ENCODE measurements at places on chromosomes 5 and 9. TPM values are rescaled to one million over a fixed set of nuclear protein-coding genes. Genes with fewer than 3 reads are reported as not detected.

The CNTLN gene
- total RNA-seq = 0.68 TPM

The TMEM232 gene
- 1.2 TPM for total RNA-seq

The CER1 gene
- not detected for total RNA-seq

The SPRY4 gene
- 0.91 TPM for total RNA-seq

The BHMT gene
- total RNA-seq = not detected

The RNF183 gene
- total RNA-seq = not detected

The TMEFF1 gene
- 0.14 TPM for total RNA-seq

The ACER2 gene
- total RNA-seq = 1.3 TPM

The AGXT2 gene
- total RNA-seq = not detected

The CTSV gene
- 0.31 TPM for total RNA-seq

The C9 gene
- not detected for total RNA-seq

The CD274 gene
- 22.0 TPM for total RNA-seq

The SLC25A48 gene
- total RNA-seq = not detected

The HSPA4 gene
- total RNA-seq = 302 TPM

GRCh38 chr5:173950829-173951228 is 38.1 kb upstream of the C5orf47 start:
- DNase-seq = no peak

DNA sequence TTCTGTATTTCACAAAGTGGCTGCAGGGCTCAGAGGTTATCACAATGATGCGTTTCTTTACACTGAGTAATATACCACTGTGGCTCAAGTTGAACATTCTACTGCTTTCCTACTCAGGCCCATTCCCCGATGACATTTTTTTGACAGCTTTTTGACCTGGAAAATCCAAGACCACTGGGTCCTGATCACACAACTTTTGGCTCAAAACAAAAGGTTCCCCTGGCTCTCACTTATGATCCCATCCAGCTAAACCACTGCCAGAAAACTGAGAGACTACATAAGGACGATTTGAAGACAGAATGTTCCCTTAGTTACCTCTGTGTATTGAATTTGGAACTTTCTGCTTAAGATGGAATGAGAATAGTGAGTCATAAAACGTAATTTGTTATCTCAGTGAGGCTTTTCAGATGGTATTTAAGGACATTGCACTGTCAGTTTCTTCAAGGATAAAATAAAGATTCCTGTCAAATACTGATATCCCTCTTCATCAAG is 78.0 kb upstream of the FBXL7 start:
- DNase-seq = no peak

- DNase-seq = no peak
Measured at GRCh38 chr5:150256410-150257064, 33.0 kb downstream of the CAMK2A start.

DNA sequence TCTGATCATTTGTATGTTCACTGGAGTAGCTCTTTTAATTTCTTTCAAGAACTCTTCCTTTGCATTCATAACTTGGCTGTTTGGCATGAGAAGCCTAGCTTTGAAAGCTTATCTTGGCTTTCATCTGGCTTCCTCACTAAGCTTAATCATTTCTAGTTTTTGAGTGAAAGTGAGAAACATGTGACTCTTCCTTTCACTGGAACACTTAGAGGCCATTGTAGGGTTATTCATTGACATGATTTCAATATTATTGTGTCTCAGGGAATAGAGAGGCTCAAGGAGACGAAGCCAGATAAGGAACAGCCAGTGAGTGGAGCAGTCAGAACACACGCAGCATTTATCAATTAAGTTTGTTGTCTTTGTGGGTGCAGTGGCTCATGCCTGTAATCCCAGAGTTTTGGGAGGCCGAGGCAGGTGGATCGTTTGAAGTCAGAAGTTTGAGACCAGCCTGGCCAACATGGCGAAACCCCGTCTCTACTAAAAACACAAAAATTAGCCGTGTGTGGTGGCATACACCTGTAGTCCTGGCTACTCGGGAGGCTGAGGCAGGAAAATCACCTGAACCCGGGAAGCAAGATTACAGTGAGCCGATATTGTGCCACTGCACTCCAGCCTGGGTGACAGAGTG is 98.3 kb downstream of the UGCG start:
- no peak for DNase-seq

GRCh38 chr9:95642189-95642588 is 125.4 kb upstream of the PTCH1 start:
- no peak for DNase-seq

DNA sequence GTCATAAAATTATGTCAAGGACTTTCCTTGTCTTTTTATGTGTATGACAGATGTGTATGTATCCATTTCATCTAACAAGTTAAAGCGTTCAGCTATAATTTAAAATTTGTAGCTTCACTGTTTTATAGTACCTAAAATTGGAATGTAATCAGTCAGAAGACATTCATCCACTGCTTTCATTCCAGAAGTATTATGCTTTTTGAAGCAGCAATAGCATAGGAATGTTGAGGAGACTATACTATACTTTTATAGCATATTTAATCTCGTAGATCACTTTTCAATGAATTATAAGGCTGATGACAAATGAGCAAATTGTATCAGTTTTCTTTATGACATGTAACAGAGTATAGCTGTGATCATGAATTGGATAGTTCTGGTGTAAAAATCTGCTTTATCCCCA is 6.9 kb downstream of the PCDHGA12 start:
- DNase-seq = no peak

- no peak for DNase-seq
Measured at GRCh38 chr5:52841114-52841513, 53.4 kb downstream of the ITGA1 start.

- DNase-seq = no peak
Measured at GRCh38 chr9:33137781-33138264, 29.3 kb downstream of the B4GALT1 start.

DNA sequence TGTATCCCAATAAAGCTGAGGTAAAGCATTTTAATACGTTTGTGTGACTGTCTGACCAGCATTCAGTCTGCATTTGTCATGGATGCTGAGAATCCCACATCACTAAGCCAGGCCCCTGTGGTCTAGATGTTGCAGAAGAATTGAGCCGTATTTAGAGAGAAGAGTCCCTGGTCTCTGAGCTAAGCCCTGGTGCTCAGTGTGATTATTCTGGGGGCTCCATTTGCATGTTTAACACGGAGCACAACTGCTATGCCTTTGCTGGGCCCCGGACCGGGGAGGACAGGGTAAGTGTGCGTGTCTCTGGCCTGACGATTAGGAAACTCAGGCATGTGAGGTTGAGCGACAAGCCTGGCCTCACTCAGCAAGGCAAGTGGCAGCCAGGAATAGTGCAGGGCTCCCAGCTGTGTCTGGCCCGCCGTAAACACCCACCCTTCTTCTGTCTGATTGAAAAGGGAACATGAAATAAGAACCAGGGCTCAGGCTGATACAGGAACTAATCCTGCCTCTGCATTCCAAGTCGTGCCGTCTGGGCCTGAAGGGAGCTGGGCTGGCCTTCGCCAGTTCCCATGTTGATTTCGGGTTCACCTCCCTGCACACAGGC is 22.3 kb downstream of the FAM78A start:
- no peak for DNase-seq

- no peak for DNase-seq
Measured at GRCh38 chr9:84807431-84807830, 137.9 kb downstream of the NTRK2 start.

GRCh38 chr5:71013575-71013974 is 11.6 kb downstream of the NAIP start:
- no peak for DNase-seq

DNA sequence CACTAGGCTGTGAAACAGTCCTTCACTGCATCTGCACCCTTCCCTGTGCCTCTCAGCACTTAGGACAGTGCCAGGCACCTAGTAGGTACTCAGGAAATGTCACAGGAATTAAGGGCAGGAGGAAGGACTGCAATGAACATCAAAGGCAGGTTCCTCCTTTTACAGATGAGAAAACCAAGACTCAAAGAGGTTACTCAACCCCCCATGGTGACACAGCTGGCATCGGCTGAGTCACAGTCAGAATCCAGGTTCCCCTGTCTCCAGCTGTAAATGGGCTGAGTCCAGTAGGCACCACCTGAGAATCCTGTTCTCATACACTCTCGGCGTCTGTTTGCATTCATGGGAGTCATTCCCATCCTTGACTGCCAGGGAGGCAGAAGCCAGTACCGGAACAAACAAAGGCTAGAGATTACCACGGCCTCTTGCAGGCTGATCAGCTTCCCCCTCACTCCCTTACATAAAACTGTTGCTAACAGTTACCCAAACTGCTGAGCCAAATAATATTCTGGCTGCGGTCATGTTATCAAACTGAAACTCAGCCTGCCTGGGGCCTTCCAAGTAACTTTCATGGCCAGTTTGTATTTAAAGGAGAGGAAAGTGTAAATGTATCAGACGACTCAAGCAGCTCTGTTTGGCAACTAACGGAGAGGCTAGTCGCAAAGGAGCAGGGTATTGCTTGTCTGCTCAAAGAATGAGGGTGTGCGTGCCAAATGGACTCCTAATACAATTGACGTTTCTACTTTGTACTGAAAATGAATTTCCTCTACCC is 201.7 kb downstream of the PAPPA start:
- no peak for DNase-seq

- DNase-seq = no peak
Measured at GRCh38 chr9:99004717-99005460, 61.2 kb downstream of the COL15A1 start.

GRCh38 chr5:144812763-144813162 is 642.1 kb downstream of the KCTD16 start:
- DNase-seq = no peak

DNA sequence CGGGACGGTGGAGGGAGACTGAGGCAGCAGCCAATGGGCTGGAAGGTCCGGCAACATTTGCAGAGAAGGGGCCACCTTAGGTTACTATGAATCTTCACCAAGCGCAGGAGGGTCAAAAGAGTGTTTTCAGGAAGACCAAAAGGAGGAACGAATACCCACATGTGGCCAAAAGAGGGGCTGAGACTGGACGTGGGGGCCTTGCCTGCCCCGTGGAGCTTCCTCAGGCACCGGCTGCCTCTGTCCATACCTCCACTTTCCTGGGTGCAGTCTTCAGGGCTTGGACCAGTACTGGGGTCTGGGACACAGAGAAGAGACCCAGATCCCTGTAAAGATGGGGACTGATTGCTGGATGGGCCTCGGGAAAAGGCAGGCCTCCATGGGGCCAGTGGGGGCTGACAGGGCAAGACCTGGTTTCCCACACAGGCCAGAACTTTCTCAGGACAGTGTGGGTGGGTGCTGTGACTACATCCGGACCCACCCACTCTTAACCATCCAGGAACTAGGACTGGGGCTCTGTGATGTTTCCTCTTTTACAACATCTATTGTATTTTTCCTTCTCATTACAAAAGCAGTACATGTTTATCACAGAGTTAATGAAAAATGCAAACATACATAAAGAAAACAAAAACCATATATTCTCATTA is 294.7 kb downstream of the ZSWIM6 start:
- no peak for DNase-seq

DNA sequence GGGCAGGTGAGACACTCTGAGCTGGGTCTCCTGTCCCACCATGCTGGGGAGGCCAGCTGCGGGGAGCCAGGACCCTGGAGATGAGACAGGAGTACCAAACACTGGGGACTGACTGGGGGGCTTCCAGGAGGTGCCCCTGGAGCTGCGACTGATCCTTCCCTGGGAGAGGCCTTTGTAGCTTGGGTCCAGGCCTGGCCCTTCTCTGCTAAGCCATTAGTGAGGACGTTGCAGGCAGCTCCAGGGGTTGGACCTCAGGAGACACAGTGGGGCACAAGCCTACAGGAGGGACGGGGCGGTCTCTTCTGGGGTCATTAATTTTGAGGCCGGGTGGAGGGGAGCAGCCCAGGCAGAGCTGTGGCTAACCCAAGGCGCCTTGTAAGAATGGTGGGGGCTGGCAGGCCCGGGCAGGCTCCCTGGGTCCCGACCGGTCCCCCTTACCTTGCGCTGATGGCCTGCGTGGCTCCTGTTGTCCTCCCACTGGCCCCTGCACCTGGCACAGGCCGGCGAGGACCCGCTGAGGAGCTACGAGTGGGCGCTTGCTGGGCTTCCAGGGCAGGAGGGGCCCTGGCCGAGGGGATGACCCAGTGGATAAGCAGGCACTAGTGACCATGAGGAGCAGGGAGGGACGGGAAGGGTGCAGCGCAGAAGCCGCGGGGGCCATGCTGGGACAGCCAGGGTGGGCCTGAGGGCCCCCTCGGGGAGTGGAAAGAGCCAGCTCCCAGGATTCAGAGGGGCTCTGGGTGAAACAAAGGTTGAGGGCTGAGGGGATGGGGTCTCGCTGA is 5.1 kb downstream of the MRPS2 start:
- DNase-seq = no peak

GRCh38 chr9:32525709-32526030 is 326 bp downstream of the RIGI start:
- DNase-seq = no peak

- DNase-seq = no peak
Measured at GRCh38 chr5:59591162-59591561, 302.4 kb downstream of the PDE4D start.

GRCh38 chr9:78669591-78669990 is 372.7 kb downstream of the PSAT1 start:
- DNase-seq = no peak

- no peak for DNase-seq
Measured at GRCh38 chr5:77167695-77168121, 42.8 kb upstream of the PDE8B start.

Data from activated naive CD8-positive, alpha-beta T cell treated with anti-CD3 and anti-CD28 coated beads for 36 hours (primary cell).